Stimulated activated CD4-positive, alpha-beta T cell treated with anti-CD3 and anti-CD28 coated beads, Interleukin-1b, Interleukin-23, amount 100 ng/mL, for 4 hours (primary cell): ENCODE measurements at places on chromosomes 1 and 21.

GRCh38 chr1:61140778-61141177 is 58.4 kb downstream of the NFIA start:
- DNase-seq = no peak

DNA sequence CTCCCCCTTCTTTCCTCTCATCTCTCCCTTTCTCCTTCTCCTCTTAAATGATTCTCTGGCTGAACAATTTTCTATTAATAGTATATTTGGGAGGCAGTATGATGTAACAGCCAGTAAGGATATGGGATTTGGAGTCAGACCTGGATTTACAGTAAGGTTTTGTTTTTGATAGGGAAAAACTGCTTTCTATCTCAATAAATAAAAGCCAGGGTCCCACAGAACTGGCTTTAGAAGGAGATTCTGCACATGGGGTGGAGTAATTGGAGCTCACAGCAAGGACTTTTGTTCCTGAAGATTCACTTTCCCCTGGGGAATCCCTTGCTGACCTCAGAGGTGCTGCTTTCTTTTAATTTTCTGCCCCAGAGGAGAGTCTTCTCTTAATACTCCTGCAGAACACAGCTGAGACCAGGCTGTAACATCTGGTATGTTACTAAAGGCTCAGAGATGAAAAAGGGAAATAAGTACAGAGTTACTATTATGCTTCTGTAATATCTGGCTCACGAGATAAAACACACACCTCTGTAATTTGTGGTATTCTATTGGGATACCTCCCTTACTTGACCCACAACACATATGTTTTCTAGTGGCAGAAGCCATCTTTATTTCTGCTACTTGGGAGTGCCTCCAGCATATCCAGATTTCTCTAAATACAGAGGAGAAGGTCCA is 13.4 kb downstream of the EPB41 start:
- no peak for DNase-seq

GRCh38 chr1:86548839-86549238 is 2.0 kb downstream of the CLCA4 start:
- DNase-seq = no peak

DNA sequence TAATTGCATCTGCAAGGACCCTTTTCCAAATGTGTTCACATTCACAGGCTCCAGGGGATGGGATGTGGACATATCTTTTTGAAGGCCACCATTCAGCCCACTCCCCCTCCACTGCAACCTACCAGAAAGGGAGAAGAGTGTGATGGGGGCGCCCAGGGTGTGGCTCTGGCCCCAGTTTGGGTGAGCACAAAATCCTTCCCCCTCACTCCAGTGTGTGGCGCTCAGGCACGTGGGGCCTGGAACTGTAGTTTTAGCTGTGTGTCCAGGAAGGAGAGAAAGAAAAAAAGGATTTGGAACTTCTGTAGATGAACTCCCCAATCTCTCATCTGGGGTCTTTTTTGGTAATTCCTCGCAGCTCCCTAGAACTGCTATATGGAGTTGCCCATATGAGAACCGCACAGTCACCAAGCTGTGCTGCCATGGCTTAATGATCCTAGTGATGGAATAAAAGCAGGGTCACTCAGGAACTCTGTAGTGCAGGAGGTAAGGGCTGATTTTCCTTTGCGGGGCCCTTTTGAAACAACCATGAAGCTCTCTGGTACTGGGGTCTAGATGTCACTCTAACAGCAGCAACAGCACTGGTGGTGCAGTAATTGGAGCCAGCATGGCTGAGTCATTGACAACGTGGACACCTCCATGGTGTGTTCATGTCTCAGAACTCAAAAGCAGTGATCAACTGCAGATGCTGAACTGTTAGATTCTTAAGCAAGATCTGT is 17.0 kb downstream of the AGT start:
- no peak for DNase-seq

DNA sequence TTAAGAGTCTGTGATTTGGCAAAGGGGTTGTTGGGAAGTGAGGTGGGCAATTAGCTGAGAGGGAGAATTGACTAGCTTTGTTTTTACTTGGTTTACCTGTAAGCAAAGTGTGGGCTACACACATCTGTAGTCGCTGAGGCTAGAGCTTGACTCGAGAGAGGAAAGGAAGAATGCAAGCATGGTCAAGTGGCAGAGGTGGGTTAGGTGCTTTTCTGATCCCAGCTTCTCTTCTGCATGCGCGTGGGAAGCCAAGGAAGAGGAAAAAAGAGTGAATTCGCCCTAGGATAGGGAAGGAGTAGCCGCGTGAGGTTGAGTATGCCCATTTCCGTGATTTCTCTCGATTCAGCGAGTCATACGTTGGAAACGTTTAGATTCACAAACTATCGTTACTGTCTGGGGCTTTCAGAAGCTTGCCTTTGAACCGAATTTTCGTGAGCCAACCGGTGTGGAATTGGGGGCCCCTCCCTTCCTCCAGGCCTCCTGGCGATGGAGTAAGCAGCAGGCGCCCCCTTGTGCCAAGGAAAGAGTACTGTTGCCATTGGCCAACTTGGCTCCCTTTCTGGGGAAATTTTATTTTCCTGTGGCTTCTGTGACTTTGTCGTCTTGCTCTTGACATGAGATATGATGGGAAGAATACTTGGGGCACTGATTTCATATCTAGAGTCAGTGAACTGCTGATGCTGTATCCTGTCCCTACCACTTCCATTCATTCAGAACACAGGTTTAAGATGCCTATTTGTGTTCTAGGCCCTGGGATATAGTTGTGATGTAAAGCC is 1.3 kb downstream of the PIGV start:
- DNase-seq = peak; percentile 70

DNA sequence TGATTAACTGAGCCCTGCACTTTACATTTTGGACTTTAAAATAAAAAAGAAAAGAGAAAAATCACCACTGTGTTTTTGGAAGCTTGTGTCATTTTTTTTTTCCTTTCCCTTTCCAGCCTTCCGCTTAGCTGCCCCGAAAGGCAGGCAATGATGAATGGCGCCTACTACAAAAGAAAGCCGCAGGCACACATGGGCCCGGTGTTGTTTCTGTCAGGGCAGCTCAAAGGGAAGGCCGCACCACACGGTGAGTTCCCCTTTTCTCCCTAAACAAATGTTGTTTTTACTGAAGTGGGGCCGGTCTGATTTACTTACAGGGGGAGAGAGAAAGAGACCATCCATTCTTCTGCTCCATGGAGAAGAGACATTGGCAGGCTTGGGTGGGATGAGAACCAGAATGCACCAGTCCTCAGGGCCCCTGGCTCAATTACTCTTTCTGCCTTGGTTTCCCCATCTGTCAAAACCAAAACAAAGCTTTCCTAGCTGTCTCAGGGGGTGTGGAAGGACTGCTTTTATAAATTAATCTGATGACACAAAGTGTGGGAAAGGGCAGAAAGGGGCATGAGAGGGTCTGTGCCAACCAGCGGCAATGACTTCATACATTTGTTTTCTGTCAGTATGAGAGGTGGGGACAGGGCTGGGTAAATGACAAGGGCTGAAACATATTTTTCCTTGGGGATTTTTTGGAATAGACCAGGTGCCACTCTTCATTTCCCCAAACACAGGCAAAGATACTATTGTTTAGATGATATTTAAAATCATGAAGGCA is 91.4 kb upstream of the PLXNA2 start:
- no peak for DNase-seq

DNA sequence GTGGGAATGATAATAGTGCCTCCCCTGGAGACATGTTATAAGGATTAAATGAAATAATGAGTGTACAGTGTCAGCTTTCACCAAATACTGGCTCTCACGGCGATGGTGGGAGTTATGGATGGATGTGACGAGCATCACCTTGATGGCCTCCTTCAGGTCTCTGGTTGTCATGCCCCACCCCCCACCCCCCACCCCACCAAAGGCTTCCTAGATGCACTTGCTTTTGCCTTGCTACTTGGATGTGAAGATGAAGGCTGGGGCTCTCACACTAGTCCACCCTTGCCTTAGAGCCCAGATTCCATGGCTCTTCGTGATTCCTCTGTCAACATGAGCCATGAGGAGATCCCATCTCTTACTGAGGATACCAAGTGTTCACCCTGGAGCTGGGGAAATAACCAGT is 412.3 kb downstream of the NPHP4 start:
- no peak for DNase-seq

- no peak for DNase-seq
These were observed 37.3 kb upstream of the EDN2 start for GRCh38 chr1:41521766-41522165.

GRCh38 chr1:31155216-31155806 is 84.4 kb downstream of the NKAIN1 start:
- peak; percentile 64 for DNase-seq

GRCh38 chr1:181128592-181129497 is 40.3 kb downstream of the IER5 start:
- DNase-seq = no peak

DNA sequence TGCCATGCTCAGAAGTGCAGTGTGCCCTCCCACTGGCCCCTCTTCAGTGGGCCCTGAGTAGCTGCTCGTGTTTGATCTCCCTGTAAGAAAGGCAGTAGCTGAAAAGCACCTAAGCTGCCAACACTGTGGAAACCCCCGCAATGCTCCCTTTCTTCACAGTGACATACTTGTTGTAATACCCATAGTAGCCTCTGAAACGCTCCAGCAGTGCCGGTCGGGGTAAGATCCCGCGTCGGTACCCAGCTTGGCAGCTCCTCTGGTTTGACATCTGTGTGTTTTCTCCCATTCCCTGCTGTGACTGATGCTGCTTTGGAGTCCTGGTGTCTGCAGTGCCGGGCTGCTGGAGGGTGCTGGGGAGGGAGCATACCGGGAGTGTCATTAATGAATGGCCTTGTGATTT is 3.6 kb downstream of the CHAF1B start:
- no peak for DNase-seq

GRCh38 chr21:38307771-38308531 is 51.2 kb downstream of the KCNJ15 start:
- DNase-seq = no peak

DNA sequence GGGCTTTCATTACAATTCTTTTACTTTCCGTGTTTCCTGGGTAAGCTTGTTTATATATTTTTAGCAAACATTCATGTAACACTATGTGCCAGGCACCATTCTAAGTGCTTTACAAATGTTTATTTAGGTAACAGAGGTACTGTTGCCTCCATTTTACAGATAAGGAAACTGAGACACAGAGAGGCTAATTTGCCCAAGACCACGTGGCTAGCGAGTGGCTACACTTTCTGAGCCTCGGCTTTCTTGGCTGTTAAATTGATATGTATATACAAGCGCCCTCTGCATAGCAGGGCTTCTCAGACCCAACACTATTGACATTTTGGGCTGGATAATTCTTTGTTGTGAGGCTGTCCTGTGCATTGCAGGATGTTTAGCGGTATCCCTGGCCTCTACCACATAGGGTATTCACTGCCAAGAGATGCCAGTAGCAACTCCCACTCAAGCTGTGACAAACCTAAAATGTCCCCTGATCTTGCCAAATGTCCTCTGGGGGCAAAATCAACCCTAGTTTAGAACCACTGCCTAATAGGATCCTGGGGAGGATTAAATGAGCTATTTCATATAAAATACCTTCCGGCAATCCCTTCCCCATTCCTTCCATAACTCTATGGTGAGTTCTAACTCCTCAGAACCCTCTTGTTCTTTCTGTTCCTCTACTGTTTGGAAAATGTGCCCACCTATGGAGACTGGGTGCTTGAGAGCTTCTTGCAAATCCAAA is 17.2 kb upstream of the ID3 start:
- DNase-seq = no peak

DNA sequence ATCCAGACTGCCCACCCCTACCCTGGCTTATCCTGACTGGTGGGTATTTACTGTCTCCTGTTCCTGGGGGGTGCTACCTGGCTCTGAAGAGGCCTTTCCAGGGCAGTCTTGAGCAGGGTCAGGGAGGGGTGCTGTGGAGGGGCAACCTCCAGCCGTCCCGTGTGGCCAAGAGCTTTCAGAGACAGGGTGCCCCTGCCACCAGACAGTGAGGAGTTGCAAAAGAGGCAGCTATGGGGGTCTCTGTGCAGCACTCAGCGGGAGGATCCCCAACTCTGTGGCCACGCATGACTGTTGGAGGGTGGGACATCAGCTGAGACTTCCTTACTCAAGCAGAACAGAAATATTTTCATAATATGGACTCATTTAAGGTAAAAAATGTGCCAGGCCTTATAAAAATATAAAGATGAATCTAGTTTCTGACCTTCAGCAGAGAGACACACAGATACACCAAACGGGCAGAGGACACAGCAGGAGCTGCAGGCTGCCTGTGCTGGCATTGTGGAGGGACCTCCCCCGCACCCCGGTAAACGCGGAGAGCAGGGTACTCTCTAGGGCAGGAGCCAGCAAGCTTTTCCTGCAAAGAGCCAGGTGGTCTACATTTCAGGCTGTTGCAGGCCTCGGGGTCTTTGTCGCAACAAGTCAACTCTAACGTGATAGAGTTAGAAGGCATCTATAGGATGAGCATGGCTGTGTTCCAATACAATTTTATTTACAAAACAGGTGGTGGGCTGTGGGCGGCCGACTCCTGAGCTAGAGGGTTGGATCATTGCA is 252.6 kb downstream of the RHOU start:
- no peak for DNase-seq

GRCh38 chr1:150484861-150485260 is 2.4 kb upstream of the TARS2 start:
- no peak for DNase-seq

- no peak for DNase-seq
These were observed 7.0 kb downstream of the SMCP start for GRCh38 chr1:152884966-152885624.

DNA sequence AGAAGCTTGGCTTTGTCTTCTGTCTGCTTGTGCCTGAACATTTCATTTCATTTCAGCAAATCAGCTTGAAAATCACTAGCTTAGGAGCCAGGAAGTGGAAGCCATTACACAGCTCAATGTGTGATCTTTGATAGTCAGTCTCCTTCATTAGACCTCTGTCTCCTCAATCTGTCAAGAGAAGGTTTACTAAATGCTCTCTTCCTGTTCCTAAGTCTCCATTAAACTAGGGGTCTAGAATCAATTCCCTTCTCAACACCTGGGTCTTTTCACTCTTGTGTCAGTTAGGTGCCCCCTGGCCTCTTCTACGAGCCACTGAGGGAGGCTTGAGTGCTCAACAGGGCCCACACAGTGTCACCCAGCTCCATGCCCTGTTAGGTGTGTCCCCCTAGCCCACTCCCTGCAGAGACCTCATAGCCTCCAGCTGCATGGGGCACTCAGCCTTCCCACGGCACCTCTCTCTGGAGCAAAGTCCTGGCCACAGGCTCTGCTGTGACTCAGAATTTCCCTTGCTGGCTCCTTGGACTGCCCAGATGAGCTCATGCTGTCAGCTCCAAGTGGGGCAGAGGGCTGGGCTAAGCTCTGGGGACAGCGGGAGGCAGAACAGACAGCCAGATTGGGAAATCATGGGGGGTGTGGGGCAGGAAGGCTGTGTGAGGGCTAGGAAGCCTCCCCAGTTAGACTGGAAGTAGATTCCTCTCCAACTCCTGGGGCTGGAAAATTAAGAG is 115.7 kb upstream of the IPO9 start:
- no peak for DNase-seq

DNA sequence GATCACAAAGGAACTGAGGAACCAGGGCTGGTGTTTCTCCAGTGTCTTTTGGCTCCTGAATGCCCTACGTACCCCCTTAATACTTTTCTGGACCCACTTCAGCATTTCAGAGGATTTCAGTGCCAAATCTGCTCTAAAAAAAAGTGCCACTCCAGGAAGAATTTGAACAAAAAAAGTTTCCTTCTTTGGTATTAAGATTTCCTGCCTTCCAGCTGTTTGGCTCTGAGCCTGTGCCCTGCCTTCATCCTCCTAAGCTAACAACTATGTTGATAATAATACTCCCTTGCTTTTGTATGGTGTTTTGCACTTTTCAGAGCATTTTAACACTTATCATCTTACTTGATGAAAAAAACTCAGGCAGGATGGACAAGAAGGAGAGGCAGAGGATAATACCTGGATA is 11.0 kb upstream of the RIMS3 start:
- no peak for DNase-seq

GRCh38 chr21:28336314-28336713 is 656.4 kb downstream of the LTN1 start:
- DNase-seq = no peak

- DNase-seq = peak; percentile 60
These were observed 17.7 kb downstream of the TINAGL1 start for GRCh38 chr1:31593770-31594632.
